ENCODE measurements at places on chromosomes 7 and 10. TPM values are rescaled to one million over a fixed set of nuclear protein-coding genes. Genes with fewer than 3 reads are reported as not detected.

DNA sequence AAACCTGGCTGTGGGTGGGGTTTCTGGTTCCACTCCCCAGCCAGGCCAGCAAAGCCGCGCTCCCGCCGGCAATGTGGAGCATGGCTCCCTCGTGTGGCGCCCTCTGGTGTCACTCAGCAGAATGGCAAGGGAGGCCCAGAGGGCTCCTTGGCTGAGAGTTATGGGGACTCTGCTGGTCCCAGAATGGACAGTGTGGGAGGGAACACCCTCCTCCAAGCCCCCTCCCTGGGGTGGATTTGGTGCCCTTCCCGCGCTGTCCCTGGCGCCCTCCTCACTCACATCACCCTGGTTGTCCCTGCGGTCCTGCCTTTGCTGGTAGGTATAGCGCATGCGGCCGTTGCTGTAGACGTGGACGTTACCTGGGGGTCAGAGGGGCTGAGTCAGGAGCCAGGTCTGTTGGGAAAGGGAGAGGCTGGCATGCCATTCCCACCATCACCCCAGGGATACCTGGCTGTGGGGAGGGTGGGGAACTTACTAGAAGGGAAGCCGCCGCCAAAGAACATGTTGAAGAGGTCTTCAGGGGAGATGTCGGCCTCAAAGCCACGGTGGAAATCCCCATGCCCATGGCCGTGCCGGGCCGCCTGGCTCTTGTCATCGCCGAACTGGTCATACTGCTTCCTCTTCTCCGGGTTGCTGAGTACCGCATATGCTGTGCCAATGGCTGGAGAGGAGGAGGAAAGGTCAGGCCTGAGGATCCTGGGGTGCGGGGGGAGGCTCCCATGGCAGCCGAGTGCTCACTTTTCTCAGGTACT is 14.0 kb downstream of the DNAJB12 start:
- no peaks in the 10 kb centered on the region for H3K27me3 ChIP-seq
- peak overlapping the region; percentile 30 for H3K27ac ChIP-seq
- peaks cover 17% of the 10 kb centered on the region for H3K36me3 ChIP-seq
- peak; percentile 85 for DNase-seq
- H3K4me3 ChIP-seq, result no peak overlapping the region

GRCh38 chr10:129949891-129950291 is 14.2 kb downstream of the EBF3 start:
- no peak overlapping the region for H3K4me3 ChIP-seq
- H3K4me1 ChIP-seq, result no peaks in the 10 kb centered on the region
- H3K36me3 ChIP-seq, result no peaks in the 10 kb centered on the region

- peak overlapping the region; percentile 94 for H3K27ac ChIP-seq
- peaks cover 2% of the 10 kb centered on the region for H3K36me3 ChIP-seq
- peaks cover 62% of the 10 kb centered on the region for H3K4me1 ChIP-seq
- no peak for DNase-seq
- no peaks in the 10 kb centered on the region for H3K27me3 ChIP-seq
Measured at GRCh38 chr10:30503700-30504266, 69.8 kb downstream of the MAP3K8 start.

GRCh38 chr7:100686201-100686821 is 7.7 kb downstream of the GIGYF1 start:
- H3K36me3 ChIP-seq, result peaks cover 3% of the 10 kb centered on the region
- H3K4me3 ChIP-seq, result no peak overlapping the region
- no peaks in the 10 kb centered on the region for H3K27me3 ChIP-seq
- no peak overlapping the region for H3K27ac ChIP-seq

DNA sequence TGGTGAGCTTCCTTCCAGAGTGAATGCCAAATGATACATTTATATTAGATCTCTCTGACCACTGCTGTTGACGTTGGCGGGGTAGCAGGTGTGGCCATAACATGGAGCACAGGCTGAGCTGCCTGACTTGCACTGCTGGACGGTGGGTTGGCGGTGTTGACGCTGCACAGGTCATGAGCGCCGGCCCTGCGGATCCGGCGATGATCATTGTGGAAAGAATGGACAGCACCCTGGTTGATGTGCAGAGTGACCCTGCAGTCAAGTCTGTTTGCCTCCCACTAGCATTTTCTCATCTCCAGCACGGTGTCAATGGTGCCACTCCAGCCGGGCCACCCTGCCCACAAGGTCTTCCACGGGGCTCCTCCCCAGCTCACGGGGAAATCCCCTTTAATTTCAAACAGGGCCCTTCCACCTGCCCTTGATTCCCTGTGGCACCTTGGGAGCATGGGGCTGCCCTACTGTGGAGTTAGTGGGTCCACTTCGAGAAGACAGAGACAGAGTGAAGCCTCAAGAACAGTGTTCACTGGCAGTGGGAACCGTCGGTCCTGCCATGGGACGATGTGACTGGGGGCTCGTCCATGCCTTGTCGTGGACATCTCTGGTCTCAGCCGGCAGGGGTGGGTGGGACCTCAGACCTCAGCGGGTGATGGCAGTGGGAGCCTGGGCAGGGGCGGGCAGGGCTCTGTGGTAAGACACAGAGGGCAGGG is 613.5 kb downstream of the PTPRN2 start:
- H3K4me1 ChIP-seq, result no peaks in the 10 kb centered on the region
- H3K27me3 ChIP-seq, result no peaks in the 10 kb centered on the region
- H3K27ac ChIP-seq, result no peak overlapping the region
- no peak overlapping the region for H3K4me3 ChIP-seq
- H3K36me3 ChIP-seq, result no peaks in the 10 kb centered on the region

DNA sequence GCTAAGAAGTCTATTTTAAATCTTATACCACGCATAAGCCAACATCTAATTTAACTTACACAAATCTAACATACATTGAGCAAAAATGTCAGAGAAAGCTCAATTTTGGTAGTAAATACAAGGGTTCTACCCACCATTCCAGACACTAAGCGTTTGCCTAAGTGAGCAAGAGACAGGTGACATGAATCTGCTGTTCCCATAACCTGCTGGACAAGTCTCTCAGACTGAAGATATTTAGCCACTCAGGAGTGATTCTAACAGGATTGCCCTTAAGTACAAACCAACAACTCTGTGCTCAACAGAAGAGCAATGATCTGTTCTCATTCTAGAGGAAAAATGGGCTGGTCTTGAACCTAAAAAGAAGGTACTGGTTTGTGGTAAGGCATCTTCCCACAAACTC is 18.8 kb downstream of the EZH2 start:
- DNase-seq, result no peak
- peaks cover 46% of the 10 kb centered on the region for H3K4me1 ChIP-seq
- peak overlapping the region; percentile 45 for H3K27ac ChIP-seq
- peaks cover 34% of the 10 kb centered on the region for H3K36me3 ChIP-seq

DNA sequence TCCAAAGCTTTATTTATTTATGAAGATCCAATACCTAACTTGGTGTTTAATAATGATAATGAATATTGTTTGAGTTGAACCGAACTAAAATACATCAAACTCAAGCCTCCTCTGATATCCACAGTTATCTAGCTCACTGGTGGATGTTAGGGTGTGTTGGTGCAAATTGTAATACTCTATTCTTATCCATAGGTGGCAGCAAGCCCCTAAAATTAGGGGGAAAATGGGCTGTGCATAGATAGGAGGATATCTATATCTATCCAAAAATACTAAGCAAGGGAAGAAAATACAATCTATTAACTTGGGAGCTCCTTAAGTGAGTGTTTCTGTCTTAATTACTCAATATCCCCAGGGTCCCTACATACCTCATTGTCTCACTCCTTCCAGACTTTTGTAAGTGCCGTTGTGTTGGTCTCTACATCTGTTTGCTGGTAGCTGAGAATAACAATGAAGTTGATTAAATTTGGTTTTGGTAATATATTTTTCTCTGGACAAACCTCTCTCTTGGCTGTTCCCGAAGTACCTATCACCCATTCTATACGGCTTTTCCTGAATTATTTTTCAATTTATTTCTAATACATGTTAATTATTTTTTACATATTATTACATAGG is 55.0 kb upstream of the VWDE start:
- peaks cover 10% of the 10 kb centered on the region for H3K27me3 ChIP-seq
- no peaks in the 10 kb centered on the region for H3K4me1 ChIP-seq
- no peak overlapping the region for H3K4me3 ChIP-seq
- H3K27ac ChIP-seq, result no peak overlapping the region
- H3K36me3 ChIP-seq, result no peaks in the 10 kb centered on the region
- no peak for DNase-seq

GRCh38 chr10:96500519-96500918 is 13.2 kb downstream of the TLL2 start:
- H3K36me3 ChIP-seq, result no peaks in the 10 kb centered on the region
- no peaks in the 10 kb centered on the region for H3K4me1 ChIP-seq
- H3K27me3 ChIP-seq, result peaks cover 6% of the 10 kb centered on the region

DNA sequence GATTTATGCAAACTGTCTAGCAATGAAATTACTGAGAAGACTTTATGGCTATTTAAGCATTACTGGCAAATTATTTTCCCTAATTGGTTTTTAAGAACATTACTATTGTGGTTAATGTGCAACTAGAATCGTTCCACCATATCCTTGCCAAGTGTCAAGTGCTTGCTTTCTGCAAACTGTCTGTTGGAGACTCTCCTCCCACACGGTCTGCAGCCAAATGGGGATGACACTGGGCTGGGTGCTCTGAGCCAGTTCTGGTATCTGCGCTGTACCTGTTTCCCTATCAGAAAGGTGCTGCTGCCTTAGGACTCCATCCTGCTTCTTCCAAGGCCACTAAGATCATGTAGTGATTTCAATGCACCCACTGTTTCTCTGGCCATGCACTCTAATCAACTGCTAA is 110.4 kb downstream of the RAMP3 start:
- DNase-seq, result no peak
- H3K27me3 ChIP-seq, result peaks cover 12% of the 10 kb centered on the region
- H3K4me3 ChIP-seq, result no peak overlapping the region
- H3K36me3 ChIP-seq, result no peaks in the 10 kb centered on the region
- H3K4me1 ChIP-seq, result no peaks in the 10 kb centered on the region

DNA sequence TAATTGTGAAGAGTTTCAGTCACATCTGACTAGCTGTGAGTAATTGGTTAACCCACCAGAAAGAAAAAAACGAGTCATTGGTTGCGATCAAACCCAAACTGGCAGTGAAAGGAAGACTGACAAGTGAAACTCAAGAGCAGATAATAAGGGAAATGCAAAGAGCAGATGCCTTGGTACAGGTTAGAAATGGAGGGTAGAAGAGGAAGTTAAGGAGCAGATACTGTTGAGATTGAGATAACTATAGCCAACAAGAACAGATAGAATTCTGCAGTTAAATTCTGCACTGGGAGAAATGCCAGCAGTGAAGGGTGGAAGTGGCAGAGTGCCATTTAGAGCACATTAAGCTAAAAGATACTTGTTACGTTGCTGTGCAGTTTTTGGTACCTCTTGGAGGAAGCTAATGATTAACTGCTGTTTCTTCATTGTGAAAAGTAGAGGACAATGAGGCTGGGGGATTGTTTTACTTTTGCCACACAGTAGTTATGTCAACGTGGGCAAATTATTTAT is 65.8 kb downstream of the CDK13 start:
- DNase-seq, result no peak
- no peak overlapping the region for H3K27ac ChIP-seq
- H3K4me1 ChIP-seq, result peaks cover 10% of the 10 kb centered on the region
- no peak overlapping the region for H3K4me3 ChIP-seq

DNA sequence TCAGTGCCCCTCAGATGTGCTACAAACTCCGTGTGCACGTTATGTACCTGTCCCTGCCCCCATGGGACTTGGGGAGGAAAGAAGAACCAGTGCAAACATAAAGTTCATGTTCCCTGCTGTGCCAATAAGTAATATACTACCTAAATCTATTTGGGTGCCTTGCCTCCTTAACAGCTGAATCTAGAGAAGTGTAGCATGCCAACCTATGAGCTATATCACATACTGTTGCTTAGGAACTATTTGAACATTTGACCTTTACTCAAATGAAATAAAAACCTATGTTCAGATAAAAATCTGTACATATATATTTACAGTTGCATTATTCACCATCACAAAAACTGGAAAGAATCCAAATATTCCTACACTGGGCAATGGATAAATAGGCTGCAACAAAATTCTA is 9.8 kb downstream of the POT1 start:
- H3K4me3 ChIP-seq, result no peak overlapping the region
- H3K36me3 ChIP-seq, result peaks cover 19% of the 10 kb centered on the region
- no peak for DNase-seq
- no peak overlapping the region for H3K27ac ChIP-seq
- peaks cover 12% of the 10 kb centered on the region for H3K4me1 ChIP-seq

DNA sequence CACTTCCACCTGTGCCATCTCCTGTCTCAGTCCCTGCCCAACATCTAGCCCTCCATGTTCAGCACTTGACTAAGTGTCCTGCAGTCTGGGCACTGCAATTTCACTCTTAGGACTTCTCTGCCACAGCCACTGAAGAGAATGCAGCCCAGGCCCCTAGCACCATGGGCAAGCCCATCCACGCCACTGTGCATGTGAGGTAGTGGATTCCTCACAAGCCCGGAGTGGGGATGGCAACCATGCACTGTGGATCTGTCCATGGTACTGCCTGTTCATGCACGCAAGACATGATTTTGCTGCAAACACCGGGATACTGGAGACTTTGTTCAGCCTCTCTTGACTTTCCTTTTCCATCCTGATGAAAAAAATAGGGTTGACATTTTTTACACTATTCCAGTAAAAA is 12.3 kb downstream of the DDC start:
- peaks cover 7% of the 10 kb centered on the region for H3K27me3 ChIP-seq
- no peak overlapping the region for H3K4me3 ChIP-seq
- no peak for DNase-seq
- H3K27ac ChIP-seq, result no peak overlapping the region

DNA sequence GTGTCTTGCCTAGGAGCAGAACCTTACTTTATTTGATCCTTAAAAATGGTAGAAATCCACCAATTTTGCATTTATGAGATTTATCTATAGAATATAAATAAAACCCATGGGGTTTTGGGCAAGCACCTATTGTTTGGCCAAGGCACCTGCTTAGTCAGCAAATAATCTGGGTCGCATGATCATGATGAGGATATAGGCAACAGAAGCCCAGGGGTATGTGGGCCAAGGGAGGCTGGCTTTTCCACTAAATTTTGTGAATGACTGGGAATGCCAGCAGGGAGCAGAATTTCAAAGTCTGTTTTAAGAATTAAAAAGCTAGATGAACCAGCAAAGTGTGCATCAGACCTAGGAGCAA is 17.3 kb downstream of the SCRN1 start:
- no peak overlapping the region for H3K27ac ChIP-seq
- no peak for DNase-seq
- H3K4me3 ChIP-seq, result no peak overlapping the region
- H3K36me3 ChIP-seq, result peaks cover 9% of the 10 kb centered on the region
- peaks cover 12% of the 10 kb centered on the region for H3K4me1 ChIP-seq

GRCh38 chr10:72316748-72317435 is 37.8 kb downstream of the DNAJB12 start:
- peaks cover 47% of the 10 kb centered on the region for H3K4me1 ChIP-seq
- H3K4me3 ChIP-seq, result peak overlapping the region; percentile 50
- no peaks in the 10 kb centered on the region for H3K27me3 ChIP-seq
- H3K36me3 ChIP-seq, result peaks cover 5% of the 10 kb centered on the region
- peak; percentile 63 for DNase-seq
- H3K27ac ChIP-seq, result peak overlapping the region; percentile 94

CXCL12 gene
- total RNA-seq, result not detected

C10orf105 gene
- total RNA-seq, result 0.17 TPM

ATOH7 gene
- not detected for total RNA-seq

CYP3A7 gene
- total RNA-seq, result not detected

GIMAP7 gene
- 203 TPM for total RNA-seq

SLC13A4 gene
- total RNA-seq, result not detected

RBM20 gene
- total RNA-seq, result 0.17 TPM

GLI3 gene
- 1.3 TPM for total RNA-seq

NME8 gene
- total RNA-seq, result not detected

Measured in activated naive CD8-positive, alpha-beta T cell treated with anti-CD3 and anti-CD28 coated beads, Interleukin-2, amount 10 ng/mL, durations not matched to agents 7 days and 5 days (primary cell).